Skin of body (tissue), 3 donors: ENCODE measurements at places on chromosomes 4 and X. TPM values are rescaled to one million over a fixed set of nuclear protein-coding genes. Genes with fewer than 3 reads are reported as not detected.

ARHGEF6 gene
- total RNA-seq = 18.6 TPM

CDX4 gene
- total RNA-seq = not detected

GRCh38 chrX:283115-283845 is 2.1 kb downstream of the PLCXD1 start:
- DNase-seq = no peak

CAPN6 gene
- total RNA-seq = 41.9 TPM

PRSS48 gene
- not detected for total RNA-seq

NUDT10 gene
- total RNA-seq = 2.3 TPM

- DNase-seq = peak; percentile 80
Observed at GRCh38 chr4:183989461-183989860, 84.4 kb downstream of the STOX2 start.

DNA sequence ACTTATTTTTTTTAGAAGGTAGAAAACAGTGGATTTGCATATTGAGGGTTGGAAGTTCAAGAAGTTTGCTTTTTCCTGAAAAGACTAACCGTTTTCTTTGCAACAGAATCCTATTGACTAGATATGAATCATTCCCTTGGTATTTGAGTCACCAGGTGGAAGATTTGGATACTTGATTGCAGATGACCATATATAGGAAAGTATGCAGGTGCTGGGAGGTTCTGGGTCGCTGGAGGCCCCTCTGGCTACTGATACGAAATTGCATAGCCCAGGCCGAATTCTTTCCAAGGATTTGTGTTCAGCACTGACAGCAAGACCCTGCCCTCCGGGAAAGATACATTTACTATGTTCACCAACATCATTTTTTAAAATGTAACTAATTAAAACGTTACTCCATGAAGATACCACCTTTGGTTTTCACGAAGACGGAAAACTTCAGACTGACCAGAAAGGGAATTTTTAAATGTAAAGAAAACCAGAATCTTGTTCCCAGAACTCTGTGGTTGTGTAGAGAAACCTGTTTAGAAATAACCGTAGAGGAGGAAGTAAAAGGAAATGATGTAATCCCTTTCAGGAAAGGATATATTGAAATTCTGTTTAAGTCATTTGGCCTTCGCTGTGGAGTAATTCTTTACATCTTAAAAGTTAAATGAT is 946 bp downstream of the ANXA3 start:
- DNase-seq = no peak

DNA sequence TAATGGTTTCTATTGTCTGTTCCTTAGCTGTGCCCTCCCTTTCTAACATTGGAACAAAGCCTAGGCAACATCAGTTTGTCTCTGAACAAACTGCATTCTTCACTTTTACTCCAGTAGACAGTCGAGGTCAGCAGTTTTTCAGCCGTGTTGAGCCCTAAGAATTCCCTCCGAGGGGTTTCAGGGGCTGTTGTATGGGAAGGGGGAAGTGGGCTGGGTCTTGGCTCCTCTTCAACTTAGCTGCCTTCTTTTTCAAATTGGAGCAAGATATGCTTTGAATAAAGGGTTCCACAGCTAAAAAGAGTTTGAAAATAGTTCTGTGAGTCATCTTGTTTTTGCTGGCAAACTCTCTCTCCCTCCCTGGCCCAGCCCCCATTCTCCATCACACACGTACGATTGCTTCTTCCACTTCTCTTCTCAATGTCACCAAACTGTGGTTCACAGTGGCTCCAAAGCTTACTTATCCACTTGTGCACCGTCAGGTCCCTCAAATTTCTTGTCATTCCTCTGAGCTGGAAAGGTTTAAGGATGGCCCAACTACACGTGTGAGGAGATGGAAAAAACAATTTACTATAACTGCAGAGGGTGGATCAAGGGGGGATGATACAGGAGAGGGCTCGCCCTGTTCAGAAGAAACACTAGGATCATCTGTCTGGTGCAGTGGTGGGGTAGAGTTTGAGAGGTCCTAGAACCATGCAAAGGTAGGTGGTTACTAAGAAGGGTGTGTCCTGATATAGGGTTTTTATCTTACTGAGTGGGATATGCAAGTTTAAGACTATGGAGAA is 9.2 kb upstream of the MAML3 start:
- peak; percentile 8 for DNase-seq

- DNase-seq = no peak
Observed at GRCh38 chr4:5979981-5980380, 38.2 kb downstream of the C4orf50 start.

DNA sequence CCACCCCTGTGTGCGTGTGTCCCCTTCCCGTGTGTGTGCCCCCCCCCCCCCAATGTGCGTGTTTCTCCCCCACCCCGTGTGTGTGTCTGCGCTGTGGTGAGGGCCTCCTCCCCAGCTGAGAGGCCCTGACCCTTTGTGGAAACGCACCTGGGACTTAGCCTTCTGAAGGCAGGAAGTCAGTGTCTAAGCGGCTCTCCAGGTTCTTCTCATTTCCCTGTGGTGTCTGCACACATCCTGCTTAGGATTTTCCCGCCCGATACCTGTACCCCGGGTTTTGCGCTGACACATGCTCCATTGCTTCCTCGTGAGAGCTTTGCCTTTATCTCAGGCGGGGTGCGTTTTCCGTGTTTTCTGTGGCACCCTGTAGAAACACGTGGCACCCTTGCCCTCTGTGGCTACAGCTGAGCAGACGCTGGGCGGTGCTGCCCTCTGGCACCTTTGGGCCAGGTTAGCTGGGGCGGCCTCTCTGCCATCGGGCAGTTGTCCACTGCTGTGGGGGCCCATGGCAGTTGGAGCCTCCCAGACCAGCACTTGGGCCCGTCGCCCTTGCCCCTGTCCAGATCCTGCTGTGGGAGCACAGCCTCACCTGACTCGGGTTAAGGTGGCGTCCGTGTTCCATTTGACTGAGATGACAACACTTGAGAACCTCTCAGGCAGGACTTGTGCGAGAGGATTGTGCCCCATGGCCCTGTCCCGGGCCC is 26.3 kb downstream of the MAEA start:
- no peak for DNase-seq

DNA sequence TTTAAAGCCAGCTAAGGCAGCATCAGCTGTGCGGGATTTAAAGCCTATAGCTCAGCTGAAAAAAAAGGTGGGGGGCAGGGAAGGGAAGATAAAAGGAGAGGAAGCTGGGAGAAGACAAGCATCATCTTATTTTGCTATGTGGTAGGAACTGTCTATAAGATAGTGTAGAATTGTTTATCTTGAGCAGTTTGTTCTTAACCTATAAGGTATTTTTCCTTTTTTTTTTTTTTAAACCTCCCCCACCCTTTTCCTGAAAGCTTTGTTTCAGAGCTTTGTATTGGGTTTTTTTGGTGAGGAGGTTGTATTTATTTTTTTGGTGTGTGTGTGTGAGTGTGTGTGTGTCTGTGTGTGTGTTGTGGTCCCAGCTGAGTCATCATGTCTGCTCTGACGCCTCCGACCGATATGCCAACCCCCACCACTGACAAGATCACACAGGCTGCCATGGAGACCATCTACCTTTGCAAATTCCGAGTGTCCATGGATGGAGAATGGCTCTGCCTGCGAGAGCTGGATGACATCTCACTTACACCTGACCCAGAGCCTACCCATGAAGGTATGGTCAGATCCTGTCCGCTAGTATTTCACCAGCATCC is 531 bp downstream of the RUFY3 start:
- DNase-seq = no peak

DNA sequence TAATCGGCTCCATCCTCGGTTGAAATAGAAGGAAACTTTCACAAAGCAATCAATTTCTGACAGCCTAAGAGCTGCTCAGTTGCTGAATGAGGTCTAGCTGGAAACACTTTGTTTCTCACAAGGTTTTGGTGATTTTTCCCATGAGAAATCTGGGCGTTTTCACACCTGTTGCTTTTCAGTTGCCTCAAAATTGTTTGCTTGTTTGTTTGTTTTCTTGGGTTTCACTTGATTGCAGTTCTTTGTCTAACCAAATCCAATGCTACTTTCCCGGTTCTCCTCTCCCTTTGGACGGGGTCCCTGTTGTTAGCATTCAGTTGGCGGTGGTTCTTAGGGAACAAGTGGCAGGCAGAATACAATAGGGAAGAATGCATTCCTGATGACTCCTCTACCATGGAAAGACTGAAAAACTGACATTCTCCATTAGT is 135.5 kb downstream of the PALLD start:
- peak; percentile 47 for DNase-seq

DNA sequence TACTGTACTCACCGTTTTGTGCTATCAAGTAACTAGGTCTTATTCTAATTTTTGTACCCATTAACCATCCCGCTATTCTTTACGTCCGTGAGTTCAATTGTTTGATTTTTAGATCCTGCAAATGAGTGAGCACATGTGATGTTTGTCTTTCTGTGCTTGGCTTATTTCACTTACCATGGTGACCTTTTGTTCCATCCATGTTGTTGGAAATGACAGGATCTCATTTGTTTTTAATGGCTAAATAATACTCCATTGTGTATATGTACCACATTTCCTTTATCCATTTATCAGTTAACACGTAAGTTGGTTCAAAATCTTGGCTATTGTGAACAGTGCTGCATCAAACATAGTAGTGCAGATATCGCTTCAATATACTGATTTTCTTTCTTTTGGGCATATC is 48.3 kb downstream of the USP9X start:
- no peak for DNase-seq
